Astrocyte of the hippocampus (primary cell): ENCODE measurements at places on chromosomes 6 and 20.
A peak's percentile ranks its signal among the peaks of the same experiment; 100 is the strongest.

DNA sequence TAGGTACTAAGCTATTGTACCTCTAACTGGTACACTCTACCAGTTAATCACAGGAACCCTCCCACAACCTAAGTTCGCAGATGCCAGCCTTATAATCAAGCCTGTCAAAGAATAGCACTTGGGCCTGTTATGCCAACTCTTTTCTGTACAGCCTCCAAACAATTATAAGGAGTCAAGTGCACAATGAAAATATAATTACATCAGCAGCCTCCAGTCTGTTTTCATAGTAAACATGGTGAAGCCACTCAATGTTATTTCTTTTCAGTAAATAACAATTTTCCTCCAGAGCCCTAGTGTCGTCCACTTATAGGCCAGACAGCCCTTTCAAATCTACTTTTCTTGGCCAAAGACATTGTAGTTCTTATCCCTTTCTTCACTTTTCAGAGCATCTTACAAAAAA lies 82.7 kb upstream of the CARMIL1 start:
- no peak for DNase-seq

GRCh38 chr6:155014670-155015300 lies 19.7 kb downstream of the TIAM2 start:
- peak; percentile 71 for DNase-seq

DNA sequence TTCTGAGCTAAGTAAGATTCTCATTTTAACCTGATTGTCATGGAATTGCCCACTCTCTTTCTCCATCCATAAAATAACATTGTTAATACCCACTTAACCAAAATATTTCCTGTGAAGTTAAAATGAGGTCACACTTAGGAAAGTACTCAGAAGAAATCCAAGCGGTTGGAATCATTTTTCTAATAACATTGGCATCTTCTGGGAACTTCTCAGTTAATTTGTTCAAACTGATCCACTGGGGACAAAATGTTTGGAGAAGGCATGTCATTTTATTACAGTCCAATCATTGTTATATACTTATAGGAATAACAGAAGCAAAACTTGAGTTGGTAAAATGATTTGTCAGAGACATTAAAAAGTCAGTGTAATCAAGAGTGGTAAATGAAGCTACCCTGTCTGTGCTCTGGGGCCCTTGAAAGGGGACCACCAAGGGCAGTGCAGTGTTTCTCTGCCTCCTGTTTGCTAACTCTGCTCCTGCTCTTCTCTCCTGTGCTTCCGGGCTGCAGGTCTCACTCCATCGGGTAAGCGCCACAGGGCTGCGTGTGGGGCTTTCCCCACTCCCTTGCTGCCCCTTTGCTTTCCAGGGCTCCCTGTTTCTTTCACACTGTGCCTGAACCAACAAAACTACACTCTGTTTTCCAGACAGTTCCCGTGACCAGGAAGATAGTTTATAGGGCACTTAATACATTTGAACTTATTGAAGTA lies 50.1 kb downstream of the HDDC2 start:
- DNase-seq, result peak; percentile 22

DNA sequence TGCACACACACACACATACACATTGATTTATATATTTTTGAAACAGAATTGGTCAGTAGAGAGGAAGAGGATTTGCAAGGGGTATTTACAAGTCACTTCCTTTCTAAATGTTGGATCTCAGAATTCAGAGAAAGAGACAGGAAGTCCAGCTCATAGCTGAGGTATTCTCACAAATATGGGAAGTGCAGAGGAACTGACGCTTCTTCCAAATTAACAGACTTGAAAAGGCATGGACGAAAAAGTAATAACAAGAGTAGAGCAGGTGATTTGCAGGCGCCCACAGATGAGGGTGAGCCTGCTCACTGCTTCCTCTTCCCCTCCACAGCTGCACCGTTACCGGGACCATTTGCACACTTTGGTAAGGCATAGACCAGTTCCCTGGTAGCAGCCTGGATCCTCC lies 246.4 kb downstream of the PHACTR1 start:
- no peak for DNase-seq

DNA sequence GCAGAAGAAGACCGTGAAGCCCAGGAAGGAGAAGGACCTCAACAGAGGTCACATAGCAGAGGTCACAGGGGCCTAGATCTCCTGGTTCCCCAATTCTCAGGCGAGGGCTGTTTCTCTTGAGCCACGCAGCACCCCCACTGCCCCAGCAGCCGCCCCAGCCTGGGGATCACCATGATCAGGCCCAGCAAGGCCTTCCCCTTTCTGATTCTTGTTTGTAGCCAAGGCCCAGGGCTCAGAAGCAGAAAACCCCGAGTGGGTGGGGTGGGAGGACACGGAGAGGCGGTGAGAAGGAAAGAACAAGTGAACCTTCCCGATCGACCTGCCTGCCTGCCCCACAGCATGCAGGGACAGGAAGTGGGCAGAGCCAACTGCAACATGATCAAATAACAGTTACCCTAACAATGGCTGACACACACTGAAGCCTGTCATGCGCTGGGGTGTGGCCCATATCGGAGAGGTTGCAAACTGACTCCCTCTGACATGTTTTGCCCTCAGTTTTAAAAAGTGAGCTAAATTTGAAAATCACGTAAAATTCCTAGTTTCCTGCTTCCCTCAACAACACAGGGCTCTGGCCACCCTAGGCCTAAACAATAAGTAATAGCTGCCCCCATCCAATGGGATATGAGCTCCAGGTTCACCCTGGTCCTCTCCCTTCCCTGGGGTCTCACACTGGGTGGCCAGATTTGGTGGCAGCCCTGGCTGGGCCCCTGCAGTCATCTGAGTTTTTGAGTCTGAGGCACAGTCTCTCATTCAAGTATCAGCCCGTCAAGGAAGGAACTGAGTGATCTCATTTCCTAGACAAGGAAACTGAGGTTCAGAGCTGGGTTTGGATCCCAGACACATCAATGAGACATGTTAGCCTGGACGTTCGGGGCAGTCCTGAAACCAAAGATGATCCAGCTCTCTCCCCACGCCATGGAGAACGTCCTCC lies 6.5 kb downstream of the PEDS1 start:
- DNase-seq, result peak; percentile 34

DNA sequence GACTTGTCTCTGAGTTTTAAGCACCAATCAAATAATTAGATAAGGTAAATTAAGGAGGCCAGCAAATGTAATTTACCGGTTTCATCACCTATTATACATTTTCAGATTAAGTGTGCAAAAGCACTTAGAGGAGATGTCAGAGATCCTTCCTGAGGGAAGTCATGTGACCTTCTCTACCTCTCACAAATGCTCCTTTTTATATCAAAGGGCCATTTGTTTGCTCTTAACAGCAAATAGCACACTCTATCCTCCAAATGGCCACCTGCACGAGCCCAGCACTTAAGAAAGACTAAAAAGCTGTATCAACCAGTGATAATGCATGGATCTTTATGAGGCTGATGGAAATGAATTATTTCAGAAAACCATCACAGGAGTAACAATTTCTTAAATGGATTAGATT lies 149.4 kb downstream of the ELOVL4 start:
- DNase-seq, result no peak

DNA sequence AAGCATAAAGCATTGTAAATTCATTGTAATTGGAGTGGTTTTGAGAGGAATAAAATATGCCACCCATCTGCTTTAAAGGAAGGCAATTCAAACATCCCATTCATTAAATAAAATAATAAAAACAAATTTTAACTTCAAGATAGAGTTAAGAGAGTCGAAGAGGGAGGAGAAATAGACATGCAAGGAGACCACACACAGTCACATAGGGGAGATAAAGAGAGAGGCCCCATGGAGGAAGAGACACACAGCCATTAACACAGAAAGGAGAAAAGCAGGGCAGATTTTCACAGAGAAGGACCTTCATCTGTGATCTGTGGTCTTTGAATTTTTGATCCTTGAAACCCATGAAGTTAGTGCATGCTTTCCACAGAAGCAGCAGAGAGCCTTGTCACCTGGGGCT lies 214.3 kb upstream of the TCF21 start:
- no peak for DNase-seq

DNA sequence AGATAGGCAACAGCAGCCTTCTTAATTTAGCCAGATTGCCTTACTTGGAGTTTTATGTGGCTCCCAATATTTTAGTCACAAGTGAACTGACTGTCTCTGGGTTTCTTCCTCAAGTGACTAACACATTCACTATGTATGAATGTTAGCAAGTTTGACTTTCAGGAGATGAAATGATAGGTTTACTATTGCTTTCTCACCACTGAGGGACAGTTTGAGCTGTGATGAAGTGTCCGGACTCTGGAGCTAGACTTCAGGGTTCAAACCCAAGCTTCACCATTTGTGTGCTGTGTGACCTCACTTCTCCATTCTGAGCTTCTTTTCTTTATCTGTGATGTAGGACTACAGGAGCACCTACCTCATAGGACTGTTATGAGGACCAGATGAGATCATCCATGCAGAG lies 8.2 kb downstream of the DHX35 start:
- DNase-seq, result peak; percentile 38

GRCh38 chr6:118578617-118579016 lies 30.5 kb downstream of the PLN start:
- no peak for DNase-seq

DNA sequence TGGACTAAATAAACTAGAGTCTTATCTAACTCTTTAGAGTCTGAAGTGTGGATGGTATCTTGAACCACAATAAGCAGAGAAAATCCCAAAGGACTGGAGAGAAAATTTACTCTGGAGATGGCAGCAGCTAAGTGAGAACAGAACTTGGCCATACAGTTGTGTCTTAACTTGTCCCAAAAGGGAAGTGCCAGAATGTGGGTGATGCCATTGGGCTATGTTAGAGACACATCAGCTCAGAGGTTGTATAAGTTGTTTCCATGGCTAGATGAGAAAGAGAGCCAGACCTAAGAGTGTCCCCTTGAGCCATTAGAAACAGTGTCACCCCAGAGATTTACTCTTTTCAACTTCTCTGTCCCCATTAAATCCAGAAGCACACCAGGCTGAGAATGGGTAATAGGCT lies 36.2 kb downstream of the FOXO3 start:
- no peak for DNase-seq

DNA sequence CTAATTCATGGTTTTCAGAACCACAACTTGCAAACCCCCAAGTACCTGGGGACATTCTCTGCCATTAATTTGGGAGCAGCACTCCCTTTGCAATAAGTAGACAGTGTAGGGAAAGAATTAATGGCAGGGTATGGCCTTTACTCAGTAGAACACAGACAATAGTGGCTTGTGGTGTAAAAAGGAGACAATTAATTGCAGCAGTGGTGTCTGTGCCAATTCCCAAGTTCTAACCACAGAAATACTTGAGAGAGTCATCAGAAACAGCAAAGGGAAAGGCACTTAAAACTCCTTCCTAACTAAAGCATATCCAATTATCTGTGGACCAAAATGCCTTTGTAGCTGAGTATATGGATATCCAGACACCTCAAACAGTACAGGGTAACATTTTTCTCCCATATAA lies 257.6 kb upstream of the POU3F2 start:
- peak; percentile 78 for DNase-seq

DNA sequence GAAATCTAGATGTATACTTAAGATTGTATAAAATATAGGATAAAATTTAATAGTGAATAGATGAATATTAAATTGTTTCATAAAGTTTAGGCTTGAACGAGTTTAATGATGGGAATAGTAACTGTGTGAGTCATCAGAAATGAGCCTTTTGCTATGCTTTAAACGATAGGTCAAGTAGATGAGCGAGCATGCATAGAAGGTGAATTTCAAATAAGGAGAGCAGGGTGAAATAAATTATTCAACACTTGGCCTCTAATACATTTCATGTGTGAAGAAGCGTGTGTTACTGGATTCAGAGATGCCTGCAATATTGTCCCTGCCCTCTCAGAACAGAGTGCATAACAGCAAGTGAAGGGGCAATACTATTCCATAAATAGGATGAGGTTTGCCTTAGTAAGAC lies 74.4 kb upstream of the EYA4 start:
- DNase-seq, result no peak

DNA sequence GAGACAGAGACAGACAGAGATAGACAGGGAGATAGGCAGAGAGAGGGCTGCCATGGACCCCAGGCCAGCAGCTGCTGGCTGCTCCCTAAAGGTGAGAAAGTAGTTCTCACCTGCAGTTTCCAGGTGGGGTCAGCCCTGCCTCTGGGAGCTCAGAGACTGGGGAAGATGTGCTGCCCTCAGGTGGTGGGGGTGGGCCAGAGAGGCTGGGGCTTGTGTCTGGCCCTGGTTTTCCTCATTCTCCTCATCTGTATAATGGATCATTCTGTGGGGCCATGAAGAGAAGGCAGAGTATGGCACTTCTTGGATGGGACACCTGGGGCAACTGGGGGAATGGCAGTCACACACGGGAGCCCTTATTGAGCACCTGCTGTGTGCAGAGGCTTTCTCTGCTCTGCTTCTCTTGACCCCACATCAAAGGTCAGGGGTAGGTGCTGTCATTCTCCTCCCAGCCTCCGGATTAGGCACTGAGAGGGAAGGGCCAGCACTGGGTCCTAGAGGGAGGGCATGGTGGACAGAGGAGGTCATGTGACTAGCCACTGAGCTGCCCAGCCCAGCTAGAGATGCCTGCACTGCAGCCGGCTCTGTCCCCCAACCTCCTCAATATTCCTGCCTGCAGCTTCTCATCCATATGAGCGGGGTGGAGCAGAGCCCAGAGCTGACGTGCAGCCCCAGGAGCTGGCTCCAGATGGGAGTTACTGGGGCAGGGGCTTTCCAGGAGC lies 4.1 kb downstream of the ANGPT4 start:
- DNase-seq, result no peak

DNA sequence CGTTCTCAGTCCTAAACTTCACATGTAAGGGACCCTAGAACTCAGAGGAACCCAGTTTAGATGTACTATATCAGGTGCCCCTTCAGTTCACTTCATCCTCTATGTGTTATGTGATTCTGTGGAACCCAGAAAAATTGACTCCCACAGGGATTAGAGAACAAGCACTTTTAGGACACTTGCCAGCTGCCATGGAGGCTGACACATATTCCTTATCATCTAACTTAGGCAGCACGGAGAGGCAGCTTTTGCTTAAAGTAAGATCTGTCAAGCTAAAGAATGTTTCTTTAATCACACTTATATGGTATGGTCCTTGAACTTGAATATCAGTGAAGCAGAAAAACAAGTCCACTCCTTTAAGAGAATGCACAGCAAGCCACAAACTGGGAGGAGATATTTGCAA lies 701.5 kb upstream of the ID4 start:
- DNase-seq, result peak; percentile 23

- DNase-seq, result no peak
Measured at GRCh38 chr6:47376930-47377329, 67.2 kb upstream of the TNFRSF21 start.

- DNase-seq, result no peak
Measured at GRCh38 chr20:63180569-63181185, 35.3 kb downstream of the YTHDF1 start.

DNA sequence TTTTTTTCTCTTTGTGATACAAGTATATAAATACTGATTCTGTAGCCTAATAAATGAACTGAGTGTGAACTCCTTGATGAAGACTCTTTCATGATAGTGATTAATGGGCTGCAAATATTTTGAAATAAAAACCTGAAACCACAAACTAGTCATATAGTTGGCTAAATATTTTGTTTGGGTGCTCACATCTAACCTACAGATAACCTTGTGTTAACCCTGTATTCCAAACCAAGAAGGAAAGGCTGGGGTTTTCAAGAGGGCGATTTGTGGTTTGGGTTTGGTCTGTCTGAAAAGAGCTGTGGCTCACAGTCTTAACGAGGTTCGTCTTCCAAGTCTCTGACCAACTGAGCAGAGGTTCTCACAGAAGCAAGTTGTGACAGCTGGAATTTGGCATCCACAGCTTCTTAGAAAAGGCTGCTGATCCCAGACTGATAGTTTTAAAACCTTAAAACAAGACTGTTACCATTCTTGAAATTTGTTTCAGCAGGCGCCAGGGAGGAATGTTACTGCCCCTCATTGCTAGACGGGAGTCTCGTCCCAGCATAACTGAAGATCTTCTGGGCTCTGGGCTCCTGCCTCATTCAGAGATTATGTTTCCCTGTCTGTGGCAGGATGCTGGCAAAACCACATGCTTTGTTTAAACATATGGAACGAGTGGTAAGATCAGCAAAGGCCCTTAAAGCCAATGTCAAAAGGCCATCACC lies 736.4 kb upstream of the MARCKS start:
- peak; percentile 98 for DNase-seq
